ENCODE measurements at places on chromosomes 1 and 21.
A peak's percentile ranks its signal among the peaks of the same experiment; 100 is the strongest.

DNA sequence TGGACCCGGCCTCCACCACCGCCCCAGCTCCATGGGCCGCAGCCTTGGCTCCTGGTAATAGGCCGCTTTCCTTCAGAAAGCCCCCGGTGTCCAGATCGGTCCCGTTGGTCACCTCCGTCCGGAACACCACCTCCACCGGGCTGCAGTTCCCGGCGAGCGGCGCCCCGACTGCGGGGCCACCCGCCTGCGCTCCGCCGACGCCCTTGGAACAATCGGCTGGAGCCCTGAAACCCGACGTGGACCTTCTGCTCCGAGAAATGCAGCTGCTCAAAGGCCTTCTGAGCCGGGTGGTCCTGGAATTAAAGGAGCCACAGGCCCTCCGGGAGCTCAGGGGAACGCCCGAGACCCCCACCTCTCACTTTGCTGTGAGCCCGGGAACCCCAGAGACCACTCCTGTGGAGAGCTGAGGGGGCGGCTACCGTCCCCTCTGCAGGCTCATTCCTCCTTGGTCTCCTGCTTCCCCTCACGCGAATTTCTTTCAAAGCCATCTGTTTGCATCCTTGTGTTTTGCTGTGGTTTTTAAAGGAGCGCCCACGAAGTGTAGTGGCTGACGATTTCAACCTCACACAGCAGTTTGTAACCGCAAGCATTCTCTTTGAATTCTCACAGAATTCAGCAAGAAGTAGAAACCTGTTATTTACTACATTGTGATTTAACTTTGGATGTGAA, 6.0 kb downstream of the FCRLB start:
- peak; percentile 51 for DNase-seq

GRCh38 chr21:16800536-16801275, 712.1 kb upstream of the CXADR start:
- no peak for DNase-seq

GRCh38 chr1:184018622-184019021, 18.9 kb downstream of the COLGALT2 start:
- DNase-seq: no peak

DNA sequence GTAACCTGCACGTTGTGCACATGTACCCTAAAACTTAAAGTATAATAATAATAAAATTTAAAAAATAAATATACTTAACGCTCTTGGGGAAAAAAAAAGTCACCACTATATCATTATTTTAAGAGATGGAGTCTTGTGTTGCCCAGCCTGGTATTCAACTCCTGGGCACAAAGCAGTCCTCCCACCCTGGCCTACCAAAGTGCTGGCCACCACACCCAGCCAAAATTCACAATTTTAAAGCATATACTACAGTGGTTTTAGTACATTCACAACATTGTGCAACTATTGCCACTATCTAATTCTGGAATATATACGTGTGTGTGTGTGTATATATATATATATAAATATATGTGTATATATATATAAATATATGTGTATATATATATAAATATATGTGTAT, 5.9 kb downstream of the HMGN2 start:
- no peak for DNase-seq

GRCh38 chr1:107531065-107531908, 390.4 kb downstream of the NTNG1 start:
- no peak for DNase-seq

GRCh38 chr21:35343046-35343819, 294.1 kb upstream of the RUNX1 start:
- DNase-seq: no peak

- no peak for DNase-seq
Observed at GRCh38 chr1:246020211-246020954, 486.7 kb downstream of the SMYD3 start.

- no peak for DNase-seq
Observed at GRCh38 chr1:200307755-200308066, 102.1 kb downstream of the ZNF281 start.

DNA sequence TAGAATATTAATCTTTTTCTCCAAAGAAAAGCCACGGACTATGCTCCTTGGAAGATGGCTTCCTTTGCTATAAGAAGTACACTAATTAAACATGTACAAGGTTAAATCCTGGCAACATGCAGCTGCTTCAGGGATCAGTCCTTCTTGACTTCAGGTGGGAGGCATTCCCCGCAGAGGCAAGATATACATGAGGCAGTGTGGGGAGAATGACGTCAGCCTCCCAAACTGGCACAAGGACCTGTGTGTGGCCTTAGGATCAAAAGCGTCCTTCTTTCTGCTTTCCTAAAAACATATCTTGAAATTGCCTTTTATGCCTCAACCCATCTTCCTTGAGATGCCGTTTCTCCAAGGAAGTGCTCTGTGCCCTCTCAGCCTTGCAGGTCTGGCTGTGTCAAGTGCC, 90.3 kb downstream of the WLS start:
- DNase-seq: no peak

GRCh38 chr1:109104364-109105151, 9.4 kb upstream of the ELAPOR1 start:
- DNase-seq: no peak

DNA sequence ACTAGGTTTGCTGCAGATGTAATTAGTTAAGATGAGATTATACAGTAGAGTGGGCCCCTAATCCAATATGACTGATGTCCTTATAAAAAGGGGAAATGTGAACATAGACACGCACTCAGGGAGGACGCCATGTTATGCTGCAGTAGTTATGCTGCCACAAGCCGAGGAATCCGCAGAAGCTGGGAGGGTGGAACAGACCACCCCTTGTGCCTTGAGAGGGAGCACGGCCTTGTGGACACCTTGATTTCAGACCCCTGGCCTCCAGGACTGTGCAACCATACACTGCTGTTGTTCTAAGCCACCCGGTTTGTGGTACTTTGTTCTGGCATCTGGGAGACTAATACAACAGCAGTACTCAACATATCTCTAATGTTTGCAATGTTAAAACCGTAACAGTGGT, 57.9 kb upstream of the HIVEP3 start:
- no peak for DNase-seq

DNA sequence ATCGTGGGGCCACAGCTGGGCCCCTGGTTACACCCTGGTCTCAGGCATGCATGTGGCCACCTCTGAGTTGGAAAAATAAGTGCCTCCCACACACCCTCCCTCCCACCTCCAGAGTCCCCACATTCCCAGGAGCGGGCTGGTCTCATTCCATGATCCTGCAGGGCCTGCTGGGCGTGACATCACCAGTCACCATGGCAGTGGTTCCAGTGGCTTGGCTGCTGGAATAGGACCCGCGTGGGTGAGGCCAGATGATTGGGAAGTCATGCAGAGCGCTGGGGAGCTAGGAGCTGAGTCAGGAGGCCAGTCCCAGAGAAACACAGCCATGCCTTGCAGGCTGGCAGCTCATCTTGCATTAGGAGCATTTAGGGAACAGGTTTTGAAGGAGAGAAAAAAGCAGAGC, 125.4 kb upstream of the TMEM51 start:
- no peak for DNase-seq

DNA sequence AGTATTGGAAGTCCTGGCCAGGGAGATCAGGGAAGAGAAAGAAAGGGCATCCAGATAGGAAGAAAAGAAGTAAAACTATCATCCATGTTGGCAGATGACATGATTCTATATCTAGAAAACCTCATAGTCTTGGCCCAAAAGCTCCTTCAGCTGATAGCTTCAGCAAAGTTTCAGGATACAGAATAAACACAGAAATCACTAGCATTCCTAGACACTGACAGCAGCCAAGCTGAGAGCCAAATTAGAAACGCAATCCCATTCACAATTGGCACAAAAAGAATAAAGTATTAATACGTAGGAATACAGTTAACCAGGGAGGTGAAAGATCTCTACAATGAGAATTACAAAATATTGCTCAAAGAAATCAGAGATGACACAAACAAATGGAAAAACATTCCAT, 44.6 kb downstream of the ZFYVE9 start:
- DNase-seq: no peak

DNA sequence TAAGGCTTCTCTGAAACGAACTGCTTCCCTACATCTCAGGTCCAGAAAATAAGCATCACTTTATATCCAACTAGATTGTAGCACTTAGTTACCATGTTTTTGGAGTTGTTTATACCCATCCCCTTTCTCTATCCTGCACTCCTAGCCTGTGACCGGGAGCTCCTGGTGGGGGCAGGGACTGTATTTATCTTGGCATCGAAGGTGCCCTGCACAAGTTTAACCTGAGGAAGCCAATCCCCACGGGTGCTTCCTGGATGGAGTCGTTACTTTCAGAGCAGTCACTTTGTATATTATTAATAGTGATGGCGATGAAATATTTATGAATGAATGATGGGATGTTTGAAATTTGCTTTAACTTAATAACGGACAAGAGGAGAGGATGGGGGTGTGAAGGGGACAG, 73.9 kb downstream of the KLHDC7A start:
- DNase-seq: no peak

GRCh38 chr1:203308328-203308922, 3.1 kb downstream of the BTG2 start:
- DNase-seq: no peak

GRCh38 chr21:32807717-32808380, 36.3 kb upstream of the PAXBP1 start:
- no peak for DNase-seq

DNA sequence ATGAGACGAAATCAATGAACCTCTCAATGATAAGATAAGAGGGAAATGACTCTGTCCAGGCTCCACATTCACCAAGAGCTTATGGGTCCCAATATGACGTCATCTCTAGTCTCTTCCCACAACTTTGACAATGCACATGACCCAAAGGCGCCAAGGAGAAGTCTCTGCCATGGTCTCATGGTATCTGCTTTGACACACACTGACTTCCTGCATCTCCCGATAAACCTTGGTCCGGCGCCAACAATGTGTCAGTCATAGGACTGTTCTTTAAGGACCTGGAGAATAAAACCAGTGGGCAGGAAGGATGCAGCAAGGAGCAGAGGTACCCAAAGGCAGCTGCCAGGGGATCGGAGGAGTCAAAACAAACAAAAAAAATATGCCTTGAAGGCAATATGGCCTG, 46.9 kb upstream of the TMEM51 start:
- peak; percentile 82 for DNase-seq

GRCh38 chr1:34419663-34420136, 243.0 kb downstream of the C1orf94 start:
- DNase-seq: no peak

DNA sequence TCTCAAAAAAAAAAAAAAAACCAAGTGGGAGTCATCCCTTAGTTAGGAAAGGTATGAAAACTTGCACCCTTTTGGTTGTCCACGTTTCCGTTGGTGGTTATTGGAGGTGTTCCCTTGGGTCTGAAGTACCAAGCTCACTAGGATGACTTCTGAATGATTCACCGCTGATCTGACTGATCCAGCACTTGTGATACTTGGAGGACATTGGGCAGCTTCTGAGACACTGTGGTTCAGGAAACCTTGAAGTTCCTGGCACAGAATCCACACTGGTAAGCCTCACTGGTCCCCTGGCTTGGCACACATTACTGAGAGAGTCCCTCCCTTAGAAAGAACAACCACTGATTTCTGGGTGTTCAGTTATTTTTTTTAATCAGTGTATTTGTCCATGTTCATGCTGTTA, 91.9 kb downstream of the RYR2 start:
- no peak for DNase-seq

GRCh38 chr1:41868241-41868998, 50.3 kb downstream of the HIVEP3 start:
- no peak for DNase-seq

GRCh38 chr1:55877437-55878232, 662.5 kb upstream of the USP24 start:
- DNase-seq: no peak

DNA sequence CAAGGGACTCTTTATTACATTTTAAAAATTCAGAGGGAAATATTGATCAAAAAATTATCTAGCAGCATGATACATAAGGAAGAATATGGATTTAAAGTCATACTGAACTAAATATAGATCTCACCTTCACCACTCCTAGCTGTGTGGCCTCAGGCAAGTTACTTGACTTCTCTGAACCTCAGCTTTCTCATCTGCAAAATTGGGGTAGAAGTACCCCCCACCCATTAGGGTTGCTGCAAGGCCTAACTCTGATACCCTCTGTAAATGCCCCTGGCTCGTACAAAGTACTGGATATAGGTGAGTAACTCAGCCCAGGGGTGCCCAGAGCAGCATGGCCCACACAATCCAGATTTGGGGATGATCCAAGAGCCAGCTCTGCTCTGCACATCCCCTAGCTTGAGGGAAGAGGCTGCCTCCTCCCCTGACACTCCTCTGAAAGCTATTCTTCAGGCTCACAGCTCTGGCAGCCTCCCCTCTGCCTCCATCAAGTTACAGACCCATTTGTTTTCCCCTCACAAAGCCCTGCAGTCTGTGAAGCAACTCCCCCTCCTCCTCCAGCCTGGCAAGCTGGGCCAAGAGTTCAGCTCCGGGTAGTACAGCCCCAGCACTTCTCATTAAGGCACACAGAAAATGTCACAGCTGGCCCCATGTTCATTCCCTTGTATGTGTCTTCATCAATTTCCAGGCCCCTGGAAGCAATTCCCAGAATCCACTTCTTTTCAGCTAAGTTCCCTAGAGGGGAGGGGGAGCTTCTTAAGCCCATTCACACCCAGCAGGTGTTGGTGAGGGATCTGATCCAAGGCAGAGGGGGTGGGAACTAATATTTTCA, 143.7 kb downstream of the PLPP3 start:
- no peak for DNase-seq

- DNase-seq: no peak
Observed at GRCh38 chr1:53669621-53670191, 69.3 kb downstream of the GLIS1 start.

DNA sequence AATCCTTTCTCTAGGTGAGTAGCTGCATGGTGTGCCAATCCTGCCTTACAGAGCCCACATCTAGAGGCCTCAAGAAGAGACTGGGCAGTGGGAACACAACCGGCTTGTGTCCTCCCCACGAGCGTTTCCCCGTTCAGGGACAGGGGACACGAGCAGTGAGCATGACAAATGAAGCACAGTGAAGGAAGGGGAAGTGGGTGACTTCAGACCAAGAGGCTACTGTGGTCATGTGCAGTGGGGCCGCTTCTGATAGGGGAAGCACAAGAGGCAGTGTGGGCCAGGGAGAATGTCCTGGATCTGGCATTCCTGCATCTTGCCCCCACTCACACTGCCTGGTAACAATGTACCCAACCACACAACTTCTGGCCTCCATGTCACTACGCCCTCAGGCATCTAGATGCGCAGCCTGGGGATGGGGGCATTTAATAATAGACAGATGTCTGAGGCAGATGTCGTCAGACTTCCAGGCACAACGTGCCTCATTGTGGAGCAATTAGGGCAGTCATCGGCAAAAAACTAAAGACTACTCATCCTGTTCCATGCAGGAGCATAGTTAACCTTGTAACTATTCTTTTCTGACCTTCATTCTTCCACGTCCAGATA, 155.6 kb upstream of the NBPF11 start:
- peak; percentile 27 for DNase-seq

Measured in hematopoietic multipotent progenitor cell (in vitro differentiated cells).